ENCODE measurements at places on chromosomes 12 and 14. TPM values are rescaled to one million over a fixed set of nuclear protein-coding genes. Genes with fewer than 3 reads are reported as not detected.

The IL26 gene
- not detected for total RNA-seq

The NEUROD4 gene
- not detected for total RNA-seq

The DBX2 gene
- total RNA-seq: not detected

The MANSC4 gene
- not detected for total RNA-seq

The SERPINA9 gene
- total RNA-seq: not detected

The SOX5 gene
- 7.9 TPM for total RNA-seq

The AKAP6 gene
- total RNA-seq: 0.29 TPM

The RAD9B gene
- total RNA-seq: 0.29 TPM

The NOVA1 gene
- total RNA-seq: 7.9 TPM

The TAS2R30 gene
- 3.6 TPM for total RNA-seq

The HRK gene
- total RNA-seq: 0.17 TPM

The CIROP gene
- total RNA-seq: 1.7 TPM

The R3HDM2 gene
- 23.7 TPM for total RNA-seq

The IL22 gene
- not detected for total RNA-seq

The ASB2 gene
- total RNA-seq: 0.50 TPM

The SALL2 gene
- total RNA-seq: 6.0 TPM

The PPP1R1A gene
- total RNA-seq: not detected

The TRPV4 gene
- 2.5 TPM for total RNA-seq

The SIRT4 gene
- total RNA-seq: 1.9 TPM

The MIP gene
- total RNA-seq: not detected

The SVOP gene
- not detected for total RNA-seq

The C12orf60 gene
- 1.3 TPM for total RNA-seq

The FAM186B gene
- 0.99 TPM for total RNA-seq

The CMA1 gene
- total RNA-seq: not detected

The SDS gene
- not detected for total RNA-seq

The FAIM2 gene
- 2.6 TPM for total RNA-seq

The FANCM gene
- total RNA-seq: 10.8 TPM

The LMNTD1 gene
- total RNA-seq: 0.44 TPM

The SERPINA3 gene
- 0.15 TPM for total RNA-seq

The GRIP1 gene
- total RNA-seq: not detected

The STX2 gene
- total RNA-seq: 33.9 TPM

The CD163 gene
- not detected for total RNA-seq

The C2CD5 gene
- total RNA-seq: 34.3 TPM

The KIF26A gene
- total RNA-seq: 0.15 TPM

The IL31 gene
- total RNA-seq: not detected

The DEGS2 gene
- total RNA-seq: under 0.01 TPM

The EMP1 gene
- total RNA-seq: 84.7 TPM

The SCNN1A gene
- not detected for total RNA-seq

The TAMALIN gene
- 15.9 TPM for total RNA-seq

The DNAJC22 gene
- 3.3 TPM for total RNA-seq

The DCN gene
- 1,986 TPM for total RNA-seq

The DUSP16 gene
- 11.8 TPM for total RNA-seq

The TTC9 gene
- 0.15 TPM for total RNA-seq

The CLMN gene
- total RNA-seq: 1.5 TPM

The PAPLN gene
- 12.2 TPM for total RNA-seq

The TAS2R42 gene
- total RNA-seq: not detected

The RASSF9 gene
- 0.87 TPM for total RNA-seq

The OASL gene
- total RNA-seq: 0.33 TPM

The GPR65 gene
- under 0.01 TPM for total RNA-seq

The NRDE2 gene
- 11.2 TPM for total RNA-seq

The ZC3H14 gene
- 55.4 TPM for total RNA-seq

The DAO gene
- total RNA-seq: not detected

The KRT79 gene
- not detected for total RNA-seq

The IRAK3 gene
- 10.8 TPM for total RNA-seq

The MMP19 gene
- total RNA-seq: 12.1 TPM

The RNF41 gene
- total RNA-seq: 144 TPM

The SMCO2 gene
- total RNA-seq: 0.17 TPM

The SYCP3 gene
- not detected for total RNA-seq

The FSCB gene
- total RNA-seq: not detected
